ENCODE measurements at places on chromosomes 1 and 21. TPM values are rescaled to one million over a fixed set of nuclear protein-coding genes. Genes with fewer than 3 reads are reported as not detected.

GRCh38 chr1:20344738-20345137, 54.1 kb downstream of the VWA5B1 start:
- no peak for DNase-seq

DNA sequence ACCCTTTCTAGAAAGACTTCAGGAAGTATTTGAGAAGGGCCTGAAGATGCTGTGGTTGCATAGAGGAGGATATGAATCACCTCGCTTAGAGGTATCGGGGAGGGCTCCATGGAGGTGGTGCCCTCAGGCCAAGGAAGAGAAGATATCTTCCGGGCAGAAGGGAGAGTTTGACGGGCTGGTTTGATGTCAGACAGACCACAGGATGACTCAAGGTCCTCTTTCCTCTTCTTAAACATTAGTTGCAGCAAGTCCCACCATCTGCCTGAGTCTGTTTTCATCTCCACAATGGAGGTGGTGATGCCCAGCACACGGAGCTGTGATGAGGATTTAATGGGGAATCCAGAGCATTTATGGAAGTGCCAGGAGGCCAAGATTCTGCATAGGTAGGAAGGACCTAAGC, 25.1 kb upstream of the RUNX3 start:
- DNase-seq: no peak

DNA sequence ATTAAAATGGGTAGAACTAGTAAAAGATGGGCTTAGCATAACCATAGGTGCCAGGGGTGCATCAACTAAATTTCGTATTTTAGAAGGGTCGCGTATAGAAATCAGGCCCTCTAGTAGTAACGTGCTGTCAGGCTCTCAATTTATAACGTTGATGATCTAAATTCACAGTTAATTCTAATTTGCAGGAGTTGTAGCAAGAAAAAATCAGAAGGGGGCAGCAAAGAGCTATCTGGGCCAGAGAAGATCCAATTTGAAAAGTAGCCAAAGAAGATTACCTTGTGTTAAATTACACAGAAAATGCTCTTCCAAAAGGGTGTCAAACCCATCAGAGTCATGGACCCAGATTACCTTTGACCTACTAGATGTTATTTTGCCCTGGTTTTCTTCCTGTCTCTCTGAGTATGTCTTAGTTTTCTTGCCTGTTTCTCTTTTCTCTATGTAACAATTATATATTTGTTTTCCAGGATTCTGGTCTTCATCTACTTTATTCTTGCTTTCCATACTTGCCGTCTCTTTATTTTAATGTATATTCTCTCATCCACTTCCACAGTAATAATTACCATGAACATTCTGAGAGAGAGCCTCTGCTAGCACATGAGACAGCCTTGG, 1030.9 kb downstream of the AMY1C start:
- no peak for DNase-seq

DNA sequence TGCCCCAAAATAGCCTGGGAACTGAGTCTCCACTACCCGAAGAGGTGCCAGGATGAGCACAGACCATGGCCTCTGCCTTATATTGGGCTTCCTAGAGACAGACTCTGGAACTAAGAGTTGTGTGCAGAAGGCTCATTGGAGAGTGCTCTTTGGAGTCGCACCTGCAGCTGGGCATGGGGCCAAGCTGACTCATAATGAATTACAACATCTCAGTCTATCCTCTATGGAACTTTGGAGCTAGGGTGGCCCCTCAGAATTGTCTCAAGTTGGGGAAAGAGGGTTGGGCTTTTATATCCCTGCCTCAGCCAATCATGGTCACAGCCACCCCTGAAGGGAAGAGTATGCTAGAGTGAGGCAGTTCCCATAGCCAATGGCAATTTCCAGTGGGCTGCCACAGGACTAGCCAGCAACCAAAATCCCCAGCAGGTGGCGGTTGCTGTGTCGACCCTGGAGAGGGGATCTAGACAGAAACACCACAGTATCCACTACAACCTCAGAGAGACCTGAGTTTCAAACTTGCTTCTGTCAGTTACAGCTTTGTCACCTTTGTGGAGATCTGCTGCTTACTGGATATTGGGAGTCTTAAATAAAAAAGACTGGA, 93.8 kb downstream of the DMRTA2 start:
- DNase-seq: no peak

- DNase-seq: no peak
Observed at GRCh38 chr21:38095220-38095619, 161.6 kb upstream of the KCNJ15 start.

The REN gene
- not detected for total RNA-seq
